ENCODE measurements at places on chromosomes 2 and 18. TPM values are rescaled to one million over a fixed set of nuclear protein-coding genes. Genes with fewer than 3 reads are reported as not detected.

ALK gene
- total RNA-seq: not detected

DPYSL5 gene
- 1.3 TPM for total RNA-seq

COL4A4 gene
- total RNA-seq: 3.4 TPM

EPHA4 gene
- total RNA-seq: 6.6 TPM

DNA sequence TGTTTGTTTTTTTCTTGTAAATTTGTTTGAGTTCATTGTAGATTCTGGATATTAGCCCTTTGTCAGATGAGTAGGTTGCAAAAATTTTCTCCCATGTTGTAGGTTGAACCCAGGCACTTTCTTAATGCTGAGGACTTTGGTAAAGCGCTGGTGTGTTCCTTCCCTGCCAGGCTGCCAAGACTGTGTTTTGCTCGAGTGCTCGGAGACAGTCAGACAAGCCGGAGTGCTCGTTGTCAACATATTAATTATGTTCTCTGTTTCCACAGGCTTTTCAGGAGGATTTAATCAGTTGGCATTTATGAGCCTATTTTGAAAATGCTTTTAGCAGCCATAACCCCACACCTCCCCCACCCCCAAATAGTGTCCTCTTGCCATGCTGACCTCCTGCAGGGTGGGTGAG is 6.4 kb downstream of the MTCL1 start:
- DNase-seq: no peak

DNA sequence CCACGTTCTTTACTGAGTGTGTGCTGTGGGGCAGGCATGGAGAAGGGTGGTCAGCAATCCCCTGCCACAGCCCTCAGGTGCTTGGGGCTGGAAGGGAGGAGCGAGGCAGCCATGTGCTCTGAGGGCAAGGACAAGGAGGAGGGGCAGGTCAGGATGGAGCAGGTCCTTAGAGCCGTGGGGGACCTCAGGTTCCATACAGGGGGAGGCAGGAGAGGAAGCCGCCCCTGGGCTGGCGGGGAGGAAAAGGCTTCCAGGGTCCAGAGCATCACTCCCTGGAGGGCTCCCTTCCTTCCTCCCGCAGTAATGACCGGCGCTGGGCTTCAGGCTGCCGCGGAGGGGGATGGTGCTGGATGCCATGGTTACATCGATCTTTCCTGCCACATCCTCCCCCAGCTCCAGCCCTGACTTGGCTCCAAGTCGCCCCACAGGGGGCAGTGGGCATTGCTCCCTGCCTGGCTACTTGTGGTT is 6.6 kb downstream of the GAREM2 start:
- no peak for DNase-seq

- no peak for DNase-seq
These were observed 15.9 kb downstream of the ABCG8 start for GRCh38 chr2:43854671-43855070.

DNA sequence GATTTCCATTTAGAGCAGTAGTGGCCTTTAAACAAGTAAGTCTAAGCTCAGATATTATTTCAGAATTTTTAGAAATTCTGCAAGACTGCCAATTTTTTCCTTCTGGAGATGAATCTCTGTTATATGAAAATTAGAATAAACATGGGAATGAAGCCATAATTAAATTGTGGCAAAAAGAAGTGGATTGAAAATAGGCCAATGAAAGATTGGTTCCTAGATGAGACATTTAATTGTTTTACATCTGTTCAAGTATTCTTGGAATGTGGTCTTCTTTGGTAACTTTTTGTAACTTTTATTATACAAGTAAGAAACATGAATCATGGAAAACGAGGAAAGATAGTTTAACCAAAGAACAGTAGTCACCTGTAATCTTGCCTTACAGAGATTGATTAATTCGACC is 10.3 kb downstream of the CAD start:
- no peak for DNase-seq

DNA sequence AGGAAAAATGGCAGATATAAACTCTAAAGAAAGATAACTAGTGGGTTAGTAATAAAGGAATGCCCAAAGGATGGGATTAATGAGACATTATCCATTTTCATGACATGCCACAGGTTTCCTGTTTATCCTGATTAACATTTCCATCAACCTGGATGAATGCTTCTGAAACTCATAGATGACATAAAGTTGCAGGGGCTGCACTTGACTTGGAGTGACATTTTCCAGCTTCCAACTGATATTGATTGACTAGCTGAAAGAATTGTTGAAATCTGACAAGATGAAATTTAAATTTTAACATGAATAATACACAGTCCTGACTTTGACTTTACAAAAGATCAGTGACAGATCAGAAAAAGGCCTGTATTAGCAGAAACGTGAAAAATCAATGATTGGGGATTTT is 214.2 kb downstream of the DCC start:
- DNase-seq: no peak

DNA sequence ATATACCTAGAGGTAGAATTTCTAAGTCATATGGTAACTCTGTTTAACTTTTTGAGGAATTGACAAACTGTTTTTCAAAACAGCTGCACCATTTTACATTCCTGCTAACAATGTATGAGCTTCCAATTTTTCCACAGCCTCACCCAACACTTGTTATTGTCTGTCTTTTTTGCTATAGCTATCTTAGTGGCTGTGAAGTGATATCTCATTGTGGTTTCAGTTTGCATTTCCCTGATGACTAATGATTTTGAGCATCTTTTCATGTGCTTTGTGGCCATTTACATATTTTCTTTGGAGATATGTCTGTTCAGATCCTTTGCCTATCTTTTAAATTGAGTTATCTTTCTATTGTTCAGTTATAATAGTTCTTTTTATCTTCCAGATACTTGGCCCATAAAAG is 273.8 kb downstream of the AGPS start:
- no peak for DNase-seq

GRCh38 chr2:154015233-154015632 is 143.5 kb downstream of the GALNT13 start:
- DNase-seq: no peak

GRCh38 chr18:78507217-78507616 is 472.4 kb upstream of the SALL3 start:
- no peak for DNase-seq

- DNase-seq: no peak
These were observed 87.1 kb downstream of the MEP1B start for GRCh38 chr18:32276906-32277305.

Data from kidney epithelial cell (primary cell).